ENCODE measurements at places on chromosomes 3 and 15.

GRCh38 chr3:23128655-23129054 lies 74.5 kb upstream of the UBE2E2 start:
- DNase-seq = no peak

- DNase-seq = no peak
Observed at GRCh38 chr3:120033596-120033995, 60.7 kb downstream of the GSK3B start.

GRCh38 chr3:14507305-14507741 lies 32.8 kb downstream of the GRIP2 start:
- DNase-seq = no peak

- no peak for DNase-seq
Observed at GRCh38 chr15:96887730-96888129, 557.2 kb downstream of the NR2F2 start.

DNA sequence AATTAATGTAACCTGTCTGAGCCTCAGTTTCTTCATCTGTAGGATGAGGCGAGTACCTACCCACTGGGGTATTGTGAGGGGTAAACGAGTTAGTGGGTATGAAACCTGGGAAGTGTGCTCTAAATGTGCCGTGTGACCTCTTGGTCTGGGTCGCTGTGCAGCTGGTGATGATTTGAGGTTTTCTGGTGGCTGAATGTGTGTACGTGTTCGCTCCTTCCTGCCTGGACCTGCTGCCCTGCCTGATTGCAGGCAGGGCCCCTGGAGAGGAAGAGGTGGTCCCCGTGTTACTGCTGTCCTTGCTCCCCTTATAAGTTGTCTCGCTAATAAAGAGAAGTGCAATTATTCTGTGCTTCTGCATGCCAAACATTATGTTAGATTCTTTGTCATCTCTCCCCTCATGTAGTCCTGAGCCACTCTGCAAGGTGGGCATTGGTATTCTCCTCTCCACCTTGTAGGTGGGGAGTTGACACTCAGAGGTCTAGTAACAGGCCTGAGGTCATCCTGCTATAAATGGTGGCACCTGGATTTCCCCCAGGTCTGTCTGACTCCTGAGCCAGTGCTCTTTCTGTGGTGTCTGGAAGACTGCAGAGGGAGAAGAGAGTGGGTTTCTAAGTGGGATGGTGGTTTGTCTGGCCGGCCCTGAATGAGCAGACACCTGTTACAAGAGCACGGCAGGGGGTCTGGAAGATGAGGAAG lies 15.7 kb downstream of the PDIA5 start:
- no peak for DNase-seq

- DNase-seq = no peak
Observed at GRCh38 chr15:68528626-68529290, 50.0 kb upstream of the CORO2B start.

- DNase-seq = no peak
Observed at GRCh38 chr15:92400980-92401787, 7.5 kb downstream of the ST8SIA2 start.

GRCh38 chr3:53229171-53229570 lies 26.7 kb downstream of the TKT start:
- DNase-seq = no peak

DNA sequence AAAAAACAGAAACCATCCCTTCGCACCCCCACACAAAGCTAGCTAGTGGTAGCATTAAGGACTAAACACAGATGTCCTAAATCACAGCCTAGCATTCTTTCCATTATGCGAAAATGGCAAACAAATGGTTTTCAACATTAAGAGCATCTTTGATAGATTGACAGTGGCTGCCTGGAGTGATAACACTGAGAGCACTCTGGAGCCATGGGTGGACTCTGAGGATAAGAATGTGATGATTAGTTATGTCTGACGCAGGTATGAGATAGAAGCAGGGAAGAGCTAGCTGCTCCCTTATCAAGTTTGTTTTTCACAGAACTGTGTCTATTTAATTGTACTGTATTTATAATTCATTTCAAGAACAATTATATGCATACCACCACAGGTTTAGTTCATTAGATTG lies 142.9 kb downstream of the PDZRN3 start:
- DNase-seq = no peak

GRCh38 chr15:101499863-101500713 lies 10.6 kb upstream of the PCSK6 start:
- peak; percentile 1 for DNase-seq

DNA sequence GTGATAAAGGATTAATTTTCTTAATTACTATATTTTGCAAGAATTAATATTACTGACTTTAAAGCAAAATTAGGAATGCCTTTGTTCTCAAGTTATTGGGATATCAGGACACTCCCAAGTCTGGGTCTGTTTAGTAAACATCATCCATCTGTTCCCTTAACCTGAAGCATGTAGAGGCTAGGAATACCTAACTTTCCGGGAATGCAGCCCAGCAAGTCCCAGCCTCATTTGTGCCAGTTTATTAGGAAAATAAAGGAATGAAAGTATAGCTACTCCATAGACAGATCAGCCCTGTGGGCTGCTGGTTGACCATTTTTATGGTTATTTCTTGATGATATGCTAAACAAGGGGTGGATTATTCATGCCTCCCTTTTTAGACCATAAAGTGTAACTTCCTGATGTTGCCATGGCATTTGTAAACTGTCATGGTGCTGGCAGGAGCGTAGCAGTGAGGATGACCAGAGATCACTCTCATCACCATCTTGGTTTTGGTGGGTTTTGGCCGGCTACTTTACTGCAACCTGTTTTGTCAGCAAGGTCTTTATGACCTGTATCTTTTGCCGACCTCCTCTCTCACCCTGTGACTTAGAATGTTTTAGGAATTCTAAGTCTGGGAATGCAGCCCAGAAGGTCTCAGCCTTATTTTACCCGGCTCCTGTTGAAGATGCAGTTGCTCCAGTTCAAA lies 540.2 kb downstream of the NAALADL2 start:
- no peak for DNase-seq

GRCh38 chr15:66184936-66185790 lies 68.4 kb downstream of the MEGF11 start:
- no peak for DNase-seq

GRCh38 chr3:134362670-134363380 lies 11.4 kb downstream of the AMOTL2 start:
- DNase-seq = no peak

DNA sequence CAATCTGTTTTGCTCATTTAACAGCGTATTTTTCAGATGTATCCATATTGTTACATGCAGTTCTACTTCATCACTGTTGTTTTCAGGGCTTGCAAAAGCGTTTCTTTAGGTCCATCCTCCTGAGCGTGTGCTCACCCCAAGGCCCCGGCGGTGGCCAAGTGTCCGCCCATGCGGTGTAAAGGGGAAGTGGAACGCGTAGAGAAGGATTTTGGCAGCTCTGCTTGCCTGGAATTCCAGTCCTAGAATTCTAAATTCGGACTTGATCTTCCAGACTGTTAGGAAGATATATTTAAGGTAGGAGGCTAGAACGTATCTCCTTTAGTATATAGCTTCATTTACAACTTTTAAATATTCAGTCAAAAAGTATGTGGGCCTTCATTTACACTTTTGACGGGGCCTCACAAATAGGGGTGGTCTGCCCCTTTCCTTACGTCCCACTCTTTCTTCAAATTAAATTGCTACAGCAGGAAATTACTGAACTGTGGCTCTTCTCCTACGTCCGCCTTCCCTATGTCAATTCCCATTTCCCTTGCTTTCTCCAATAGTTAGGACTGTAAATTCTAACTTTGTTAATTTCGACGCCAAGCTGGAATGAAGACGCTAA lies 609 bp upstream of the TBC1D23 start:
- DNase-seq = peak; percentile 14

GRCh38 chr15:46151786-46152185 lies 517.0 kb downstream of the SQOR start:
- no peak for DNase-seq

DNA sequence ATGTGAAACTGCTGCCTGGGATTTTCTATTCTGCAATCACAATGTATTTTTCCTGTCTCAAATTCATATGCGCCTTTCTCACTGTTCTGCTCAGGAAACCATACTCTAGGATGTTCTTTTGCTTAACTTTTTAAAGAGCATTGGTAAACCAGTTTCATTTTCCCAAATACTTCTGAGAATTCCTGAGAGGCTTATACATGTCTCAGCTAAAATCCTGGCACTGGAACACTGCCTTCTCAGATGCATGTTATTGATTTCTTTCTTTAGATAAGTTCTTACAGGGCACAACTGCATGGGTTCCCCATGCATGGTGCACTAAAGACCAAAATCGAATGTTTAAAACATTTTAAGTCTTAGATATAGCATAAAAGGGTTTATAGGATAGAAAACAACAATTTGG lies 178.3 kb upstream of the PLSCR5 start:
- DNase-seq = no peak

- no peak for DNase-seq
Observed at GRCh38 chr15:99239545-99240198, 9.7 kb downstream of the TTC23 start.

GRCh38 chr3:160869825-160870224 lies 113.8 kb downstream of the PPM1L start:
- no peak for DNase-seq

- no peak for DNase-seq
Observed at GRCh38 chr3:155739154-155739553, 5.7 kb downstream of the PLCH1 start.

DNA sequence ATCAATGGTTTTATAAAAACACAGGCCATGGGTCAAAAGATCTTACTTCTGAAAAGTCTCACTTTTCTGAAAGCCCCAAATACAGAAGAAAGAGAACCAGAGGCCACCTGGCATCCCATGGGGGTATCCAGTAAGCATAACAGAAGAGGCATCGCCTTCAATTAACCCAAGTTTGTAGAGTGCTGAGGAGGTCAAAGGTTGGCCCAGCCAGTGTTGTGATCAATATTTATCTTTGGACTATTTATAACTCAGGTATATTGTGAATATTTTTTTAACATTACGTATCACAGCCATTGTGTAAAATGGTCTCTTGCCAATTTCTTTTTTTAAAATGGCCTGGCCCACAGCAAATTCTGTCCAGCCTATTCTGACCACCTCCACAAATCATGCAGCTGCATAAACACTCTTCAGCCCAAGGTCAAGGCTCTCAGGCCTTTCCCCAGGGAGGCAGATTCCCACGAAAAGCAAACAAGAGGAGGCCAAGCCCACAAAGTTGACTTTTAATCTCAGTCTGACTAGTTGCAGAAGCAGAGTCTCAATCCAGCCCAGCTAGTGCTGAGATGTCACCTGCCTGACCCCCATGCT lies 26.2 kb upstream of the SPTBN5 start:
- DNase-seq = no peak

GRCh38 chr3:171526146-171526545 lies 65.9 kb upstream of the TNIK start:
- no peak for DNase-seq

DNA sequence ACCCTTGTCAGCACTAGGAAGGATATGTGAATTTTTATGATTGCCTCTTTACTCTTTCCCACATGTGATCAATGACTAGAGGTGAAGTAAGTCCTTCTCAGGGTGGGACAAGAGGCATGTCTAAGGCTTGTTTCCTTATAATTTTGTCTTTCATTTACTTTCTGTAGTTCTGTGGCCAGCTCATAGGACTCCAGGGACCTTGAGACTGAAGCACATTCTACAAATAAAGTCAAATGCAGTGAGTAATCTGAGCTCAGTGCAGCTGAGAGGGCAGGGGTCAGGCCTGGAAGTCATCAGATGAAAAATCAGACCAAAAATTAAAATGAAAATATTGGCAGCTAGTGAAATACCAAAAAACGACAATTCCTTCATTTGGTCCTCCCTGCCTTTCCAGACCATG lies 424.7 kb upstream of the THBS1 start:
- DNase-seq = no peak

- no peak for DNase-seq
Observed at GRCh38 chr3:30397030-30397429, 209.4 kb upstream of the TGFBR2 start.

- no peak for DNase-seq
Observed at GRCh38 chr15:49320351-49320750, 102.7 kb upstream of the FGF7 start.

All from NCI-H345 (cell line).